A549 treated with GW870086 at 1 μM for 4 hours (cell line): ENCODE measurements at places on chromosomes 2 and 18. TPM values are rescaled to one million over a fixed set of nuclear protein-coding genes. Genes with fewer than 3 reads are reported as not detected.

PLGLB1 gene
- 0.29 to 0.88 TPM (median 0.31 TPM) in 5 replicates for total RNA-seq

ANKRD30B gene
- total RNA-seq = not detected in 5 replicates

NCKAP5 gene
- 0.67 to 1.2 TPM (median 0.81 TPM) in 5 replicates for total RNA-seq

MC2R gene
- total RNA-seq = not detected in 5 replicates

TRIM54 gene
- 0.67 to 1.1 TPM (median 0.72 TPM) in 5 replicates for total RNA-seq

REEP1 gene
- total RNA-seq = 0.77 to 1.1 TPM (median 1.1 TPM) in 5 replicates

DPP4 gene
- 0.69 to 1.3 TPM (median 0.76 TPM) in 5 replicates for total RNA-seq

TEKT4 gene
- not detected in 5 replicates for total RNA-seq

IL36G gene
- total RNA-seq = 0.13 TPM in 1 of 5 replicates, not detected in the others

XIRP2 gene
- total RNA-seq = not detected in 5 replicates

CAPN14 gene
- 0.05 TPM in 1 of 5 replicates, not detected in the others for total RNA-seq

TMX3 gene
- 14.1 to 27.0 TPM (median 21.2 TPM) in 5 replicates for total RNA-seq

ASTL gene
- total RNA-seq = not detected in 5 replicates

SMAD2 gene
- total RNA-seq = 54.4 to 65.5 TPM (median 62.5 TPM) in 5 replicates

PLCL1 gene
- total RNA-seq = not detected in 5 replicates

TCF23 gene
- not detected in 5 replicates for total RNA-seq

C2orf81 gene
- total RNA-seq = 2.2 to 4.1 TPM (median 3.2 TPM) in 5 replicates

PGAP1 gene
- 2.0 to 3.2 TPM (median 2.5 TPM) in 5 replicates for total RNA-seq

RFTN2 gene
- not detected in 5 replicates for total RNA-seq

MC5R gene
- total RNA-seq = not detected in 5 replicates

DSC2 gene
- 0.65 to 1.3 TPM (median 1.1 TPM) in 5 replicates for total RNA-seq

RAB11FIP5 gene
- 32.5 to 35.9 TPM (median 34.1 TPM) in 5 replicates for total RNA-seq

RIT2 gene
- not detected in 5 replicates for total RNA-seq

GPR39 gene
- 7.2 to 9.0 TPM (median 8.1 TPM) in 5 replicates for total RNA-seq

DRC1 gene
- total RNA-seq = 0.19 to 0.45 TPM (median 0.30 TPM) in 5 replicates

LYG2 gene
- not detected in 5 replicates for total RNA-seq

CCDC68 gene
- 2.4 to 4.2 TPM (median 3.2 TPM) in 5 replicates for total RNA-seq

DSC1 gene
- total RNA-seq = not detected in 5 replicates

SERPINB11 gene
- total RNA-seq = 0.13 to 0.17 TPM (median 0.15 TPM) in 3 of 5 replicates, not detected in the others

ACVR1C gene
- 0.03 to 0.05 TPM in 2 of 5 replicates, not detected in the others for total RNA-seq

FZD7 gene
- 5.5 to 7.3 TPM (median 6.6 TPM) in 5 replicates for total RNA-seq

BMPR2 gene
- 9.0 to 15.0 TPM (median 13.7 TPM) in 5 replicates for total RNA-seq

LYG1 gene
- total RNA-seq = 0.93 to 2.2 TPM (median 1.6 TPM) in 5 replicates

ALPI gene
- 0.06 to 0.15 TPM in 2 of 5 replicates, not detected in the others for total RNA-seq

ITGB1BP1 gene
- total RNA-seq = 161 to 189 TPM (median 185 TPM) in 5 replicates

C2orf42 gene
- 6.6 to 9.7 TPM (median 8.1 TPM) in 5 replicates for total RNA-seq

ZNF407 gene
- 2.5 to 2.7 TPM (median 2.7 TPM) in 5 replicates for total RNA-seq
